Activated CD4-positive, alpha-beta T cell treated with anti-CD3 and anti-CD28 coated beads for 4 hours (primary cell): ENCODE measurements at places on chromosomes 3 and 15.

DNA sequence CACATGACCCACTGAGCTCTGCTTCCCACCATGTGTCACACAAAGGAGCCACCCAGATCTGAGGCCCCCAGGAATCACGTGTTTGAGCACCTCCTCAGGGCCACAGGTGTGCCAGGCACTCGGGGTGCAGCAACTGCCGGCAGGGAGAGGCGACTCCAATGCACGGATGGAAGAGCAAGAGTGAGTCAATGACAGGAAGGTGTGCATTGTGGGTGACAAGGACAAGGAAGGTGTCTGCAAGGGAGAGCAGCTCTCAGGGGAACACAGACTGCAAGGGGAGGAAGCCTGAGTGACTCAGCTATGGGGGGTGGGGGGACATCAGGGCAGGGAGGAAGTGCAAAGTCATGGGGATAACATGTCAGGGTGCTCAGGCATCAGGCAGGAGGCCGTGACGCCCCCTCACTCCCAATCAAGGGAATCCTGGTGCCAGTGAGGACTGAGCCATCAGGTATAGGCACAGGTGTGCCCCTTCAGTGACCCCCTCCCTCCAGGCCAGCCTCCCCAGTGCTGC, 67.4 kb downstream of the NUP210 start:
- peak; percentile 8 for DNase-seq

GRCh38 chr15:80031841-80032240, 27.6 kb upstream of the ZFAND6 start:
- DNase-seq: no peak

- no peak for DNase-seq
Observed at GRCh38 chr3:132004571-132004970, 30.2 kb downstream of the CPNE4 start.

GRCh38 chr3:127486321-127486944, 104.1 kb downstream of the TPRA1 start:
- DNase-seq: no peak

GRCh38 chr15:64131547-64131946, 20.0 kb upstream of the SNX22 start:
- no peak for DNase-seq

GRCh38 chr15:70580958-70581357, 182.4 kb downstream of the UACA start:
- no peak for DNase-seq

- DNase-seq: no peak
Observed at GRCh38 chr3:100216713-100217112, 44.1 kb upstream of the TBC1D23 start.

DNA sequence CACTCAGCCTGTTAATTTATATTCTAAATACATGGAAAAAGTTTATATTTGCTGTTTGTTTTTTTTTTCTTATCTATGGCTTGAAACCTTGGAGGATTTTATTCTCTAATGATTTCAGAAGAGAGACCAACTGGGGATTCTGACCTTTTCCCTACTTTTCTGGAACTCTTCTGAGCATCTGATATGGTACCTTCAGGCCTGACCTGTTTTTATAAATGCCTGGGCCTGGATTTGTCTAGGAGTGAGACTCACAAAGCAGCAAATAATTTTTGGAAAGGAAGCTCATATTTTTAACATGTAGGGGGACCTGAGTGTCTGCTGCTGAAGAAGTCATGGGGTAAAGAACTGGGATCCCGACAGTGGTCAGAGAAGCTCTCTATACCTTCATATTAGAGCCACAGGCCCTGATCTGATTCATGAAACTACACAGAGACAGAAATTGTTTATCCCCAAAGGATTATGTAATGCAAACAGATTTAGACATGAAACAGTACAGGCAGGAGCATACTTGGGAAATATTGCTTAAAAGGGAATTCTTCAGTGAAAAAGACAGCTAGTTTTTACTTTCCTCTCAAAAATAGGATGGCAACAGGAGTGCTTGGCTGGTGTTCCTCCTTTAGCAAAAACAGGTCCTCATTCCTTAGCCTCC, 15.9 kb downstream of the PPM1L start:
- DNase-seq: no peak

DNA sequence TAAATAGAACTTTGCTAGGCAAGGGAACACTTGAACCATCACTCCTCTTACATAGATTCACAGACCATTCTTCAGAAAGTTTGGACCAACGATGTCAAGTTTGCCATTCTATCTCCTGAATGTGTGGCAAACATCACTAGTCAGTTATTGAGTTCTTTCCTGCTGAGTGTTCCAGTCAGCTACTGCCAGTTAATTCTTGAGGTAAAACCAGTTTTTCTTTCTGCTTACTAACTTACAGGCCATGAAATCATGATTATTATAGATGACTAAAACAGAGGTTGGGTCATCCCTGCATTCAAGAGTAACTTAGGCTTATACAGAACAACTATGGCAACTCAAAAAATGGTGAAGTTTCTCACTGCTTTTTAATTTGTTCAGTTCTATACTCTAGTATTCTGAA, 88.2 kb downstream of the AP4E1 start:
- DNase-seq: no peak

DNA sequence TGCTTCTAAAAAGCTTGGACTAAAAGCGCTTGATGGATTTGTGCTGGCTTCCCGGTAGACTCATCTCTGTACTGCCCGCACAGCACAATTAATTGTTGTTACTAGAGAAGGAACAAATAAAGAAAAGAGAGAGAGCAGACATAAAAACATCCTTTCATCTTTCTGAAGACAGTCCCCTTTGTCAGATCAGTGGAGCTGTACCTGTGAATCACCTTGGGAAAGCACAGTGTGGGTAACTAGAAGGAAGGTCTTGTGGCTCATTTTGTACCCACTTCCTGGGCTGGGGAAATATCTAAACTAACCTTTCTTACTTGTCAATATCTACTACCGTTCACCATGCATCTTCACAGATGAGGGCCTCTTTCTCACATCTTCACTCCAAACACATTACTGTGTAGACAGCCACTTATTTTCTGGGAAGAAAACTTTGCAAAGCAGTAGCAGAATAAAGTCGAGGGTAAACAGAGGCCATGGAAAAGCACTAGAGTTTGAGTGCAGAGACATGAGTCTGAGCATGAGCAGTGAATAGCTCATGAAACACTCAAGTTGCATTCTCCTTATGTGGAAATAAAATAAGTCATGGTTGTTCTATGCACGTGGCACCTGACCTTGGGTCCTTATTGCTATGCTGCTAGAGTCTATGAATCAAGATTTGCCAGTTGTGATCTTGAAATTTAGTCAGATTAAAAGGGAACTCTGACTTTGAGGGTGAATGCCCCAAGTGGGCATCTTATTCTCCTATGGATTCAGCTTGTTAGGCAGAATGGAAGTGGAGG, 169.3 kb downstream of the LPP start:
- peak; percentile 49 for DNase-seq

- DNase-seq: no peak
Observed at GRCh38 chr3:168843481-168843880, 747.8 kb upstream of the GOLIM4 start.

DNA sequence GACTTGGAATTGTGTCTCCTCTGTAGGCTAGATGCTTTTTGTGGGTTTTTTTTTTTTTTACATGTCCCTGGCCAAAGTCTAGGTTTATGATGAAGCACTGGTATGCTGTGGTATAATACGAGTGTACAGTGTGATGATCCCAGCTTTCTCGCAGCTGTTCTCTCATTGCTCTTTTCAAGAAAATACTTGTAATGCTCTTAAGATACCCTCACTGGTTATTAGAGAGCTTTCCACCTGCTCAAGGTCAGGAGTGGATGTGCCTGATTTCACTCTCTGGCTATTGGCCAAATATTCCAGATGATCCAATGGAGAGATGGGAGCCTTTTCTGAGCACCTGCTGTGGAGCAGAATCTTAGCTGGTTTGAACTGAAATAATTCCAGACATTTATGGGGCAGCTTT, 215.1 kb downstream of the MYRIP start:
- DNase-seq: no peak

DNA sequence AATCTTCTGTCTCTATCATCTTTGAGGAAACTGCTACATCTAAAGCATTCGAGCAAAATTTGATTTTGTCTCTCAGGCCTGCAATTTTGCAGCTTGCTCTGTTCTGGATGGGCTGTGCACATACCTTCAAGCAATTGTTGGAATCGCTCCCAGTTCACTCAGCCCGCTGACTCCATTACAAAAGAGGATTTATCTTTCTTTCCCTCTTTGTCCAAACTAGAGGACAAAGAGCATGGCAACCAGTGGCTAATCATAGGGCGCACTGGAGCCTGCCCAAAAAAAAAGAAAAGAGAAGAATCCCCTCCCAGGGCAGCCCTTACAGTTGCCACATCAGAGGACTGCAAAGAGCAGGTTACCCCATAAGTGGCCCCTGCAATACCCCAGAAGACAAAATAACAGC, 49.0 kb upstream of the DUT start:
- no peak for DNase-seq

- no peak for DNase-seq
Observed at GRCh38 chr3:41424543-41425300, 225.4 kb downstream of the CTNNB1 start.

- DNase-seq: no peak
Observed at GRCh38 chr3:59442046-59442445, 392.2 kb upstream of the CFAP20DC start.

DNA sequence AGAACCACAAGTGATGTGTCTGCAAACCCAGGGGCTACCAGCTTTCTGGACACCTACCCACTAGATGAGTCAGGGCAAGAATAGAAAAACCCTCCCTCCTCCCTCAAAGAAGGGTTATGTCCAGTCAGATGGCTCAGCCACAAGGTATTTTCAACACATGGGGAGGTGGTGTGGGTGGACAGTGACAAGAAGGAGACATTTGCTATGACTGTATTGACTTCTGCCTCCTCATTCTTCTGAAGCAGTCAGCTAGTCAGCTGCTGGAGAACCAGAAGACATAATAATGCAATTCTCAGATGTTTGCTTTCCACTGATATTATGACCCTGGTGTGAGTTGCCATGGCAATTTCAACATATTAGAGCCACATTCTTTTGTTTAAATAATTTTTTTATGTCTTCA, 66.7 kb upstream of the GOLGA8B start:
- DNase-seq: no peak

DNA sequence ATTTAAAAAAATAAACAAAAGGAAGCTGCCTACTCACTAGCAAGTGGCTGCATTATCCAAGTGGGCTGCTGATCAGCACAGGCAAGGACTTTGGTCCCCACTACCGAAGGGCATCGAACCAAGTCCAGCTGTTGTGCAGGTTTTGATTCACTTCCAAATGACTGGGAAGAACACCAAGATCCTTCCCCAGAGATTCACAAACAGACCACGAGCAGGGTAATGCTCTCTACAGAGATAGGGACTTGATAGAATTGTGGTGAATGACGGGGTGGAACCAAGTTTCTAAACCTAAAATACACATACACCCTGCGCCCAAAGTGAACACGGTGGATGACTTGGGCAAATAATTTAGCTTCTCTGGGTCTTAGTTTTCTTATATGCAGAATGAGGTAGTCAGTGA, 203.7 kb upstream of the ICE2 start:
- no peak for DNase-seq

GRCh38 chr3:181578743-181579142, 133.0 kb upstream of the SOX2 start:
- no peak for DNase-seq

- DNase-seq: no peak
Observed at GRCh38 chr15:88661761-88662556, 23.1 kb downstream of the ISG20 start.

- DNase-seq: no peak
Observed at GRCh38 chr3:153970741-153971347, 150.3 kb upstream of the ARHGEF26 start.

GRCh38 chr15:22887157-22887951, 48.9 kb downstream of the NIPA2 start:
- no peak for DNase-seq

DNA sequence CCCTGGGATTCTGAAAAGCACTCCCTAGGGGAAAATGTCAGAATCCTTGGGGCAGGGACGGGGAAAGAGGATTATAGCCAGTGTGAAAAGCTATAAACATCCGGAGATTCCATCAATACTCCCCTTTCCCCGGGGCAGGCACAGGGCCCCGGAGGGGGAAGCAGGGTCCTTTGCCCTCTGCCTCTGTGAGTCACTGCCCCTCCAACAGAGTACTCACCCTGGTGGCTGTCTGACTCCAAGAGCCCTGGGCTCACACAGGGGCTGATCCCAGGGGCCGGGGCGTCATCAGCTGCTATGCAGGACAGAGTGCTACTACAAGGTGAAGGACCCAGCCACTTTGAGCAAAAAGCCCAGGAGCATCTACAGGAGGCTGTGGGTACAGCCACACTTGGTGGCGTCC, 133.0 kb upstream of the PRR20G start:
- no peak for DNase-seq

DNA sequence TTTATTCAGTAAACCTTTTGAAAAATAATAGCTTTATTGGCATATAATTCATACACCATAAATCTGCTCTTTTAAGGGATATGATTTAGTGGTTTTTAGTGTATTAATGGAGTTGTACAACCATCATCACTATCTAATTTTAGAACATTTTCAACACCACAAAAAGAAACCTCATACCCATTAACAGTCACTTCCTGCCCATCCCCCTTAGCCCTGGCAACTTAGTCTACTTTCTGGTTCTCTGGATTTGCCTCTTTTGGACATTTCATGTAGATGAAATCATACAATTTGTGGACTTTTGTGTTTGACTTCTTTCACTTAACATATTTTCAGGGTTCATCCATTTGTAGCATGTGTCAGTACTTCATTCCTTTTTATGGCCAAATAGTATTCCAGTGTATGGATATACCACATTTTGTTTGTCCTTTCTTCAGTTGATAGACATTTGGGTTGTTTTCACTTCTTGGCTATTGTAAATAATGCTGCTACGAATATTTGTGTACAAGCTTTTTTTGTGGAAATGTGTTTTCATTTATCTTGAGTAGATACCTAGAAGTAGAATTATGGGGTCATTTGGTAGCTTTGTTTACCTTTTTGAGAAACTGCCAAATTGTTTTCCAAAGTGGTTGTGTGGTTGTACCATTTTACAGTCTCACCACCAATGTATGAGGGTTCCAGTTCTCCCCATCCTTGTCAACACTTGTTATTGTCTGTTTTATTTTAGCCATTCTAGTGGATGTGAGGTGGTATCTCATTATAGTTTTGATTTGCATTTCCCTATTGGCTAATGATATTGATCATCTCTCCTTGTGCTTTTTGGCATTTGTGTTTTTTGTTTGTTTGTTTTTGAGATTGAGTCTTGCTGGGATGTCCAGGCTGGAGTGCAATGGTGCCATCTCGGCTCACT, 45.8 kb downstream of the SMAD3 start:
- DNase-seq: no peak

GRCh38 chr15:99138491-99138982, 33.7 kb downstream of the SYNM start:
- DNase-seq: no peak

GRCh38 chr3:184977796-184978195, 165.8 kb downstream of the VPS8 start:
- no peak for DNase-seq

DNA sequence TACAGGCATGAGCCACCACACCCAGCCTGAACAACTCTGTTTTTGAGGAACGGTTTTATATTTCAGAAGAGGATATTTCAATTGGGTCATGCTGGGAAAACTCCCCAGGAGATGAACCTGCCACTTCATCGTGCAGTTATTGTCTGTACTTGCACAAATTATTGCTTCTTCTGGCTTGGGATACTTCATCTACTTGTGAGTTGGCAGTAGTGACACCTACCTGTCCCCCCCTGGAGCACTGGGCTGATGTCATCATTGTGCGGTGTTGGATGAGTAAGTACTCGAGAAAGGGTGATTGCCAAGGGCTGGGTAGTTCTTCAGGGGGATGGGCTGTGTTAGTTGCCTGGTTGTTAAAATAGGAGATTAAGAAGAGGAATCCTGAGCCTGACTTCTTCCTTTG, 85.1 kb upstream of the SAMMSON start:
- no peak for DNase-seq

GRCh38 chr15:33561967-33562366, 251.2 kb downstream of the RYR3 start:
- no peak for DNase-seq

- no peak for DNase-seq
Observed at GRCh38 chr15:75061272-75061671, 37.9 kb downstream of the PPCDC start.
